Fibroblast of lung (primary cell): ENCODE measurements at places on chromosomes 5 and 9.

DNA sequence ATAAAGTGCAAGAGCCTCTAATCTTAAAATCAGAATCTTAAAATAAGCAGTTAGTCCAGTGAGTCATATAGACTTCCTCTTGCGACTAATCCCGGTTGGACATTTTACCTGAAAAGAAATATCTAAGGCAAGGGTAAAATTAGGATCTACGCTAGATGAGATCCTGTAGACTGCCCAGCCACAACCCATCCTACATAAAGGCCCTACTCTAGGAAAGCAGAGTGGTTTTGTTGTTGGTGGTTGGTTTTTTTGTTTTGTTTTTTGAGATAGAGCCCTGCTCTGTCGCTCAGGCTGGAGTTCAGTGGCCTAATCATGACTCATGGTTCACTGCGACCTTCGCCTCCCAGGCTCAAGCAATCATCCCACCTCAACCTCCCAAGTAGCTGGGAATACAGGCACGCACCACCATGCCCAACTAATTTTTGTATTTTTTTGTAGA lies 6.9 kb downstream of the TSC1 start:
- peak; percentile 9 for DNase-seq

DNA sequence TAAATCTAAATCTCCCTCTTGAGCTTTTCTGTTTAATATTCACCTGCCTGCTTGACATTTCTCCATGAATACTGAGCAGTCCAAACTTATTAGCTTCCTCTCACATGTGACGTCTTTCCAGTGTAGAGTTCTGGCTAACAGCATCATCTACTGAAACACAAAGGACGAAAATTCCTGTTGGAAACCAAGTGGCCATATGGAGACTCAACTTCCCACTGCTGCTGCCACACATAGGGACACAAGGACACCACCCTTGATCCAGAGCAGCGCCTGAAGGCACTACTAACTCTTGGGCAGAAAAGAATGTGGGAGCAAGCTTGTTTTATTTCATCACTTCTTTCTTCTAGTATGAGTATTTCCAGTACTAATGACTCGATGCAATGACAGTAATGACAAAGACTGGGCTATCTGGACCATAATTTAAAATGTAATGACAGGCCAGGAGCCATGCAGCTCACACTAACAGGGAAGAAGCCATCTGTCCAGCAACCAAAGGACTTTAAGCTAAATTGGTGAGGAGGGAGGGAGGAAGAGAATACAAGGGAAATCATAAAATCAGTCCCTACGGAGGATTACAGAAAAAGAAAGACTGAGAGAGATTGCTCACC lies 19.2 kb downstream of the RNF130 start:
- no peak for DNase-seq

DNA sequence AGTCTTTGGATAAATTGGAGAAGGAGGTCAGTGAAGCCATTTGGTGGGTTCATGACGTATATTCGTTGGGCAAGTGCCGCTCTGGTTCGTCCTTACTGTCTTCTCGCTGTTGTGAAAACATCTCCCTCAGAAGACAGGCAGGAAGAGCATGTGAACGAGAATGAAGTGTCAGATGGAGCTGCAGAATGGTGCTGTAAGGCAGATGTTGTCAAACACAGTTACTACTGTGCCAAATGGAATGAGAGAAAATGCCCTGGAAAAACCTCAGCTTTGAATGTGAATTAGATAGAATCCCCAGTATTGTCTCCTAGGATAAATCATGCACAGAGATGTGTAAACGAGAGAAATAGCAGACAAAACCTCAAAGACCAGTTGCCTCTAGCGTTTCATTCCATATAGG lies 121.5 kb downstream of the CAMK4 start:
- peak; percentile 32 for DNase-seq

- DNase-seq, result no peak
Measured at GRCh38 chr5:74665273-74665672, 19.8 kb upstream of the HEXB start.

DNA sequence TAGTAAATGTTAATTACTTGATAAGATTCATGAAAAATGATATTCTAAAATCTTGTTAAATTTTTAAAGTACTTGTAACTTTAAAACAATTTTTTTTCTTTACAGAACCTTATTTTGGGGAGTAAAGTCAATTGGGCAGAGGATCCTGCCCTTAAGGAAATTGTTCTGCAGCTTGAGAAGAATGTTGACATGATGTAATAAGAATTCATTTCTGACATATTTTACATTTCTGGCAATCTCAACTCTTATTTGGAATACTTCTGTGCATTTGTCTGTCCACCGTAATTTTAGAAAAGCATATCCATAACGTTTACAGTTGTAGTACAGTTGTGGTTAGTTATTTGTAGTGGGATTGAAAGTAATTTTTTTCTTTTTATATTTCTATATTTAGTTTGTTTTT lies 20.2 kb downstream of the CENPH start:
- no peak for DNase-seq

DNA sequence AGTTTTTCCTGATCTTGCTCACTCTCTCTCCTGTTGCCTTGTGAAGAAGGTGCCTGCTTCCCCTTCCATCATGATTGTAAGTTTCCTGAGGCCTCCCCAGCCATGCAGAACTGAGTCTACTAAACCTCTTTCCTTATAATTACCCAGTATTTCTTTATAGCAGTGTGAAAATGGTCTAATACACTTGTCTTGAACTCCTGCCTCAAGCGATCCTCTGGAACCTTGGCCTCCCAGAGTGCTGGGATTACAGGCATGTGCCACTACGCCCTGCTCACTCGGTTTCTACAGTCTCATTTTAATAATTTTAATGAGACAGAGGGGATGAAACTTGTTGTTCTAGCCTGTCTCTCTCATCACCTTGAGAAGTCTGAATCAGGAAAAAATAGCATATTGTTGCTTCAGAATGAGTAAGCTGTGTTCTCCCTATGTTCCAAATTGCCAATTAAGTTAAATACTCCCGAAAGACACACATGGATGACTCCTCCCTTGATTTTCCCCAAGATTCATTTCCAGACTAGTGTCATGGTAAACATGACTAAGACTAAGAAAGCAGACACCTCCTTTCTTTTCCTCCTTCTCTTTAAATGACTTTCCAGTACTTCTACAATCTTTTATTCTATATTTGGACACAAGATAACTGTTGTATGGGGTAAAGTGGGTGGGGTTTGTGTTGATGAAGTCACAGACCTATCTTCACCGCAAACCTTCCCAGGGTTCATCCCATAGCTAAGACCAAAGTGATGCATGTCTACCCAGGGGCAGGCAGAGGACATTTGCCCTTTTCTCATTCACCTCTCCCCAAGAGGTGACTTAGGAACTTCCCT lies 7.8 kb upstream of the DNAJC18 start:
- DNase-seq, result peak; percentile 39

DNA sequence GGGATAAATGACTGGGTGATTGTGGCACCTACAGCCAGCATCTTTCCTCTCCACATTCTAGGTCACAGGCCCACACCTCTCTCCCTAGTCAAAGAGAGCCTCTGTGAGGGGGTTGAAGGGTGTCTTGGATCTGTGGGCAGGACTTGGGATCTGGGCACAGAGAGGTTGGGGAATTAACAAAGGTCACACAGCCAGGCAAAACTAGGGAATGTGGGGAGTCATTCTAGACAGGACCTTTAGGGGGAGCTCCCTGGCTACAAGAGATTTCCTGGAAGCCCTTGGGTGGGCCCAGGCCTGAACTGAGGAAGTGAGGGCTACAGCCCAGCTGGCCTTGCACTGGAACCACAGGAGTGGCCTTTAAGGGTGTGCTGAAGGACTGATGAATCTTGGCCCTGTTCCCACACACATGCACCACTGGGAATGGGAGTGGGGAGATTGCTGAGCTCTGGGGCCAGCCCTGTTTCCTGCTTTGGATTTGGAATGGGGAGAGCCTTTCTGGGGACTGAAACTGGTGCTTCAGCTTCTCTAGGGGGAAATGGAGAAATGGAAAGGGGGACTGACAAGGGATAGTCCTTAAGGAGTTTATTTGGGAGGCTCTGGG lies 12.4 kb upstream of the CXXC5 start:
- peak; percentile 98 for DNase-seq

DNA sequence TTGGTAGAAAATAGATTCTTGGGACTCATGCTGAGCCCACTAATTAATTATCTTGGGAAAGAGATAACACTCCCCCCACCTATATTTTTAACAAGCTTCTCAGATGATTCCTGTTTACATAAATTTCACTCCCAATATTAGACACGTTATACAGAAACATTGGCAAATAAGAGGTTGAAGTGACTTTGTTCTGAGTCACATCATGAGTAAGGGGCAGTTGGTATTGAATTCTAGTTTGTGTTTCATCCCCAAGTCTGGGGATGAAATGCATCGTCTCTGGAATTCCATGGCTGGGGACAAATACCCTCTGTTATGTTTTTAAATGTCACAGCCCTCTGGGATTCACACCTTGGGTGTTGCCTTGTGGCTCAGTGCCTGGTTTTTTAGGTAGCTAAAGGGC lies 41.0 kb downstream of the BASP1 start:
- peak; percentile 38 for DNase-seq

DNA sequence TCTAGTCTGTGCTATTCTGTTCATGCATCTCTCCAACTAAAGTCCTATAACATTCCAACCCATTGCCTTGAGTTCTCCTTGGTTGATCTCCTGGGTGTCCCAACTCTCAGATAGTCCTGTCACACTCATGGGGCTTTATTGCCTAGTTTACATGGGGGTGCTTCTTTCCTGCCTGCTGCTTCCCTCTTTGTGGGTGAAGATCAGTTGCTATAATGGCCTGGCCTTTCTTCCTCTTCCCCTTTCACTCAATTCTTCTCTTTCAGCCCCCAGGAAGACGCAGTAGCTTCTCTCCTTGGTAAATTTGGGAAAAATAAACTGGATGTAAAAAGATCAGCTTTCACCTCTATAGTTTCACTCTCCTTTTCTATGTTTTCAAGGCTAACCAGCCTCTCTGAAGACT lies 66.5 kb downstream of the PTCD2 start:
- no peak for DNase-seq

- DNase-seq, result no peak
Measured at GRCh38 chr5:53815471-53815870, 255.0 kb downstream of the NDUFS4 start.

DNA sequence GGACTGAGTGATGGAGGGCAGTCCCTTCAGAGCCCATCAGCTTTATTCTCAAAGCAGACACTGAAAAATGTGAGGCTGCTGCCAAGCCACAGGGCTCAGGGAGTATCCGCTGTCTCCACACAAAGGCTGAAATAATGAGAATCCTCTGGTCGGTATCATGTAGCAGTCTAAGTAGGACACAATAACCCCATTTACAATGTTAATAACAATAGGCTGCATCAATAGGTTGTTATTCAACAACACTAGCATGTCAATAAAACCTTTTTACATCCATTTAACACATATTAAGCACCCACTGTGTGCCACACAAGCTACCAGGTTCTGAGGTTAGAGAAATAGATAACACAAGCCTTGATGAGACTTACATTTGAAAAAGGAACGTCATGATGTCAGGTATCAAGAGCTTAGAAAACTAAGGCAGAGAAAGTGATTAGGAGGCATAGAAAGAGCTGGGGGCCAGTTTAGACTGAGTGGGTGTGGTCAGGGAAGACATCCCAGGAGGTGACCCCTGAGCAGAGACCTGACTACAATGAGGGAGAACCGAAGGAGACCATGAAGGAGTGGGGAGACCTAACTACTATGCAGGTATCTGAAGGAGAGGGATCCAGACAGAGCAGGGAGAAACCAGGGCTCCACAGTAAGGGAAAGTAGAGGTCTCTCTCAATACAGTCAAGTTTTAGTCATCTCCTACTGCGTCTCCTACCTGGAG lies 140.1 kb upstream of the GRIA1 start:
- DNase-seq, result no peak

GRCh38 chr9:70110194-70111041 lies 66.8 kb downstream of the MAMDC2 start:
- peak; percentile 64 for DNase-seq

DNA sequence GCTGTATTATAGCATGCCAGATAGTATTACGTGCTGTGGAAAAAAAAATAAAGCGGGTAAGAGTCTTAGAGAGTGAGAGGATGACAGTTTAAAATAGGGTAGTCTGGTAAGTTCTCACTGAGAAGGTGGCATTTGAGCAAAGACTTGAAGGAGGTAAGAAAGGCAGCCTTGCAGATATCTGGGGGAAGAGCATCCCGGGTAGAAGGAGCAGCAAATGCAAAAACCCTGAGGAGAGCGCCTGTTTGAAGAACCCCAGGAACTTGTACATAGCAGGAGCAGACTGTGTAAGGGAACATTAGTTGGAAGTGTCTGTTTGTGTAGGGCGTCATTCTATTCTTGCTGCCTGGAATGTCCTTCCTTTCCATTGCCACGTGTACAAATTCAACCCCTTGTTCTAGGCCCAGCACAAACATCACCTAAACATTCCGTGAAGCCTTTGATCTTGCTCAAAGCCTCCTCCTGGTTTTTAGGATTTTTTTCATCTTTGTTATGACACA lies 2.6 kb downstream of the AP3S1 start:
- no peak for DNase-seq

GRCh38 chr5:1513326-1514026 lies 10.3 kb downstream of the LPCAT1 start:
- DNase-seq, result no peak

DNA sequence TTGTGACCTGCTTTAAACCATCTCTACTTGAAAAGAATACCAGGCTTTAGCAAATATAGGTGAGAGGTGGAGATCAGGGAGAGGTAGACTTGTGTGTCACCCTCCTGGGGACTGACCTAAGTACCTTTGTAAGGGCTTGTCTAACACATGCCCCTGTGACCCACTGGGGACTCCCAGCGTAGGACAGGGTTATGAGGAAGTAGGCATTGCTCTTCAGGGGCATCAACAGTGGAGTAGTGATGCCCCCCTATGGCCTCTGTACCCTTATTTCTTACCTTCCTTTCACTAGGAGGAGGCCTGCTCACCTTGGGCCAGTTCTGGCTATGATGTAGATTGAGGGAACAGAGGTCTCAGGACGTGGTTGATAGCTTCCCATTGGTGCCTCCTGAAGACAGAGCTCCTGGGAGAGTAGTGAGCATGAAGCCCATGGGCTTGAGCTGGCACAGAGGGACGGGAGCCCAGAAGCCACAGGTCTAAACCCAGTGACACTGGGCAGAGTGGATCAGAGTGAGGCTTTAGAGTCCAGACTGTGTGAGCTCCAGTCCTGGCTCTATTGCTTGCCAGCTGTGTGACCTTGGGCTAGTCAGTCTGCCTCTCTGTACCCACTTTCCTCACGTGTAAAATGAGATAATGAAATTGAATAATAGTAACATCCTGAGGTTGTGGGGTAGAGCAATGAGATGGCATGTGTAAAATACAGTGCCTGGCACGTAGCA lies 191.7 kb downstream of the AOPEP start:
- no peak for DNase-seq
